Activated naive CD4-positive, alpha-beta T cell (primary cell): ENCODE measurements at places on chromosomes 12 and 14.
A peak's percentile ranks its signal among the peaks of the same experiment; 100 is the strongest.

DNA sequence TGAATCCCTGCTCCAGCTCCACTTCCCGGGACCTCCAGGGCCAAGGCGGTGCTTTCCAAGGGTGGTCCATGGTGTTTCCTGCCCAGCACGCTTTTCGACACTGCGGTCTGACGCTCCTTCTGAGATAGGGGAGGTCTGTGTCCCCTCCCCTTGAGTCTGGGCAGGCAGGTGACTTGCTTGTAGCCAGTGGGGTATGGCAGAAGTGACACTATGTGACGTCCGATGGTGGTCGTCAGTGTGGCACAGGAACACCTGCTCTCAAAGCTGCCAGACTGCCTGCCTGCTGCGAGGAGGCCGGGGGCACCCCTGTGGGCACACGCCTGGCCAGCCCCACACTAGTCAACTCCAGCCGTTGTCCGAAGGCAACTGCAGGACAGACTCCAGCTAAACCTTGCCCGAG is 16.0 kb upstream of the TRAF3 start:
- DNase-seq, result no peak

GRCh38 chr12:27772328-27773049 is 7.5 kb upstream of the KLHL42 start:
- no peak for DNase-seq

DNA sequence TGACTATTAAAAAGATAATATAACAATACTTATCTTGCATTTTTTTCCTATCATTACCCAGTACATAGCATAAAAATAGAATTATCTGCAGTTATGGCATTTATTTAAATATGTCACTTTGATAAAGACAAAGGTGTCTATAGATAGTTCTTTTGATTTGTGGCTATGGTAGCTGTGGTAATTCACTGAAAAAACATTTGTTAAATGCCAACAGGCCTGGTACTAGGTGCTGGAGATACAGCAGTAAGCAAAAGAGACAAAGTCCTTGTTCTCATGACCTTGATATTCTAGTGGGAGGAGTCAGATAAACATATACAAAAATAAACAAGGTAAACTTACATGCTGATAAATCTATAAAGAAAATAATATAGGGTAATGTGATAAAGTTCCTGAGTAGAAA is 44.7 kb downstream of the INSM2 start:
- DNase-seq, result no peak

DNA sequence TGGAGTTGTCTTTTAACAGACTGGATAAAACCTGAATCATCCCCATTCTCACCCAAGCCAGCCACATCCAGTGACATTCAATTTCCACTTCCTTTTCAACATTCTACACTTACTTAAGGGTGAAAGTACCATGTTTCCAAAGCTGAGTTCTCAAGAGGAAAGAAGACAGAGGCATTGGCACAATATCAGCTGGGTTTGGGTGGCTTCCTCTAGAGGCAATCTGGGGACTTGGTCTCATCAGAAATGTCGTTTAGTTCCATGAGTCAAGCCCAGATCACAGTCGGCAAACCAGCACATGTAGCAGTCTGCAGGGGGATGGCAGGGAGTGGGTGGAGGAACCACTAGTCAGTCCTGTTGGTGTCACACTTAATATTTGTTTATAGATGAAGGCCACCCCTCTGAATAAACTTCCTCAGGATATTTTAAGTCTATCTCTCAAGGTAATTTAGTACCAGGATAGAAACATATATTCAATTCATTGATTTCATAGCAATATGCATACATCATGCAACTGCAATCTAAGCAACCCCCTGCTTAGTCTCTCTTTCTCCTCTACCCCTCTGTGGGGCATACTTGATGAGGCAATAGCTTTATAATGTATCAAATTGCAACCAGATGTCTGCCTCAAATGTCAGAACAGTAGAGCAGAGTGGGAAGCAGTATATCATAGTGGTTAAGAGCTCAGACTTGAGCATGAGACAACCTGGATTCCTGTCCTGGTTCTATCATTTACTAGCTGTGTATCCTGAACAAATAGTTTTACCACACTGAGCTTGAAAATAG is 3.0 kb downstream of the SRRM4 start:
- no peak for DNase-seq

DNA sequence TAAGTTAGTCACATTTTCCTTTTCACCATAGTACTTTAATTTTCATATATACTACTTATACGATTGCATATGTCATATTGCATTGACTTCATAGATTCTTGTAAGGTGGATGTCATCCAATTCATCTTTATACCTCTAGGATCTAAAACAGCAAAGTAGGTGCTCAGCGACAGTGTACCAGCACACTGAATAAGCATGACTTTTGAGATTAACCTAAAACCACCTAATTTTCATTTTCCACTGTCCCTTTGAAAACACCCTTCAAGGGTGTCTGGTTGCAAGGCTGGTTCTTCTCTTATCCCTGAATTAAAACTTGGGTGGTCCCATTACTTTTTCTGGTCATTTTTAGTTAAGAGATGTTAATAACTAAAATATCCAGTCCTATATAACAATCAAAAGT is 4.4 kb downstream of the GPR19 start:
- no peak for DNase-seq

- no peak for DNase-seq
These were observed 8.4 kb downstream of the IFI27L1 start for GRCh38 chr14:94089479-94089878.

GRCh38 chr12:31629756-31630732 is 29.4 kb upstream of the ETFBKMT start:
- DNase-seq, result no peak

- no peak for DNase-seq
These were observed 2.3 kb upstream of the MYBPC1 start for GRCh38 chr12:101592448-101592847.

DNA sequence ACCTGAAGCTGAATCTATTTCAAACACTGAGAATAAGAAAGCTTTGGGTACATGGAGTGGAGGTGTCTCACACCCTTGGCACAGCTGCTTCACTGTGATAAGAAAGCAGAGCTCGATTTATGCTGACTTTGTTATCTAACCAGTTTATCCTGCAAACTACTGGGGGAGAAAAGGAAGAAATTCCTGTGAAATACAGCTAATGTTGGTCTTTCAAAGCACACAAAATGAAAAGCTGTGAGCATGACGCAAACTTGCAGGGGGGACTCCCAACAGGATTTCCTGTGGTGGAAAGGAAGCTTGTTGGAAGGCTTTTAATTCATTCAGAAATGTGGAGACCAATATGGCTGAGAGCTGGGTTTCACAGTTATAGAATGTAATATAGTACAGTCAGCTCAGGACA is 53.4 kb downstream of the SRGAP1 start:
- DNase-seq, result no peak

DNA sequence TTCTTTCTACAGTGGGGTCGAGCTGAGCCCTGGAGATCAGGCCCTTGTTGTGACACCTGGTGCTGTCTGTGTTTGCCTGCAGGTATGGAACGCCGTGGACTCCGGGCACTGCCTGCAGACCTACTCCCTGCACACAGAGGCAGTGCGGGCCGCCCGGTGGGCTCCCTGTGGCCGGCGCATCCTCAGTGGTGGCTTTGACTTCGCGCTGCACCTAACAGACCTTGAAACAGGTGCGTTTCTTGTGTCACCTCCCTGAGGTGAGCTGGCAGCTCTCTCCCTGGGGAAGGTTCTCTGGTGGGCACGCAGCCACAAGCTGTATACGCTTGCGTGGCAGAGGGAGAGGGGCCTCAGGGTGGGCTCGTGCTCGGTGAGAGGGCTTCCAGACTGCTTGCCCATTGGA is 119.3 kb downstream of the BEGAIN start:
- DNase-seq, result no peak

GRCh38 chr12:3491938-3492792 is 1.2 kb downstream of the PRMT8 start:
- DNase-seq, result peak; percentile 39

DNA sequence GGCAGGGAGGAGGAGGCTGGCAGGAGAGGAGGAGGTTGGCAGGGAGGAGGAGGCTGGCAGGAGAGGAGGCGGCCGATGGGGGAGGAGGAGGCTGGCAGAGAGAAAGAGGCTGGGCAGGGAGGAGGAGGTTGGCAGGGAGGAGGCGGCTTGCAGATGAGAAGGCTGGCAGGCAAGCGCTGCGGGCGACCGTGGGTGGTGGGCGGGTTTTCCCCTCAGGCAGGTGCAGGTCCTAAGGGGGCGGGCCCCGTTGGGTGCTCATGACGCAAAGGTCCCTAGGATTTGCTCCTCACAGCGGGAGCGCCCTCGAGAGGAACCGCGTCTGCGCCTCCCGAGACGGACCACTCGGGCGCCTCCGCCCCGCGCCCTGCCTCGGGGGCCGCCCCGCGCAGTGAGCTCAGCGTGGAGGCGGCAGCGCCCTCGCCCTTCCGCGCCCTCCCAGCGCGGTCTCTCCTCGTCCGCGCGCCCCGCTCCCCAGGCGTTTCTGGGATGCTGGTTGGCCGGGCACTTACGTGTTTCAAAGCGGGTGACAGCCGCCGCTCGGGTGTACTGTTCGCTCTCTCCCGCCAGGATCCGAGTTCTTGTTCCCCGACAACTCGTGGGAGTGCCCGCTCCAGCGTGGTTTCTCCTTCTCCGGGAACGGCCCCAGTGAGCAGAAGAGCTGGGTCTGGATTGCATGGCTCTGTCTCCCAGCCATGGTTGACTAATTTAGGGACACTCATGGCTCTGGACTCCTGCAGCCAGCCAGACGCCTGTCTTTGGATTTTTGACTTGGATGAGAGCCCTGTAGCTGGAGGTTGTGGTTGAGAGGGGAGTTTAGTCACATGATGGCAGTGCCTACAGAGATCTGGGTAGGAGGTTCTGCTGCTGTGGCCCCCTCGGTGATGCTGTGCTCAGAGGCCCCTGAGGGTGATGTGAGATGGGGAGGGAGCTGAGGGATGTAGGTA is 64.1 kb upstream of the PPP4R3A start:
- DNase-seq, result peak; percentile 24

DNA sequence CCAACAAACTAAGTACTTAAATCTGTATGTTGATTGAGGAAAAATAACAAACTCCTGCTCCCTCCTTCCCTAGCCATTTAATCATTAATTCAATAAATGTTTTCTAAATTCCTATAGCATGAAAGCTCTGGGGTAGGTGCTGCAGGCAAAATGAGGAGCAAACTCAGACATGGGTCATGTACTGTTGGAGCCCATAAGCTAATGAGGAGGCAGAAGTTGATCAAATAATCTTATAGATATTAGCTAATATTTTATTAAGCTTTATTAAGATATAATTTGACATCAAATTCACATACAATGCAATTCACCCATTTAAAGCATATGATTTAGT is 70.6 kb downstream of the SYNE2 start:
- no peak for DNase-seq

DNA sequence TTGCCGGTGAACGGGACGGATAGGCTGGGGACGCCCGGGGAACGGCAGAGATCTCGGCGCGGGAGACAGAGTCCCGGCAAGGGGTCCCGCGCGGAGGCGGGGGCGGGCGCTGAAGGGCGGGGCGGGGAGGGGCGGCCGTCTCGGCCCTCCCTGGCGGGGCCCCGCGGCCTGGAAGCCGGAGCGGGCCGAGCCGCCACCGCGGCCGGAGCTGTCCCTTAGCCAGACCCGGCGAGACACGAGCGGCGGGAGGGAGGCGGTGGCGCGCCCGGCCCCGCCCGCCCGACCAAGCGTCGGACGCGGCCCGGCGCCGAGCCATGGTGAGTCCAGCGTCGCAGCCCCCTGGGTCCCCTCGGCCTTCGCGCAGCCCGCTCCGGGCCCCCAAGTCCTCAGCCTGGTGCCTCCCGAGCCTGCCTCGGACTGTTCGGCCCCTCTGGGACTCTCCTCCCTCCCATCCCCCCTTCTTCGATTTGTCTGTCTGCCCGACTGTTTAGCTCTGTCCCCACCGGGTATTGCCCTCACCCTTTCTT is at the start of gene ARHGEF40:
Gene ARHGEF40, plus strand, starts transcription at position 222 of the 527 bp plus-strand sequence. Its CDS starts 93 bp downstream, at position 315.
- no peak for DNase-seq

DNA sequence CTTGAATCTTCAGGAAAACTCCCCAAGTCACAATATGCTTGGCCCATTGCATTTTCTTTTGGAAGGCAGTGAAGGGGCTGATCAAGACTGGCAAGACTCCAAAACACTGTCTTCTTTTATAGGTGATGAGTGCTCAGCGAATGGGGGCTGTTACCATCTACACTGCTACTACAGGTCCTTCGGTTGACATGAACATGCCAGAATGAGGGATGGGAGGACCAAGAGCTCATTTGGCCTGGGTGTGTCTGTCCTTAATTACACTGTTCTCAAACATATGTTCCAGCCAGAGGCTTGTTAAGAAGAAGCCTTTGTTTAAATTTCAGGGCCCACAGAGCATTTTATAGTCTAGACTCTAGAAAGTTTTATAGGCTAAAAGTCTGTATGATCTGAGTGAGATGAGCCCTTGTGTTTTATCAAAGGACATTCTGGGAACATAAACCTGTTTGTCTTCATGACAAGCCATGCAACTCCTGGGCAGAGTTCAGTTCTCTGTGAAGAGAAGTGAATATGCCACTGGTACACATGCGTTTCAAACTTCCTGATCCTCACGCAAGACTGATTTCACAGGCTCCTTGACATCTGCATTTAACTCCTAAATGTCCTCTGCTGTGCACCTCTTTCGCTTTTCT is 4.7 kb upstream of the FAM234B start:
- no peak for DNase-seq

- DNase-seq, result no peak
These were observed 135.4 kb downstream of the ZFP36L1 start for GRCh38 chr14:68657300-68658028.

GRCh38 chr14:53655080-53655785 is 301.4 kb downstream of the BMP4 start:
- DNase-seq, result no peak

DNA sequence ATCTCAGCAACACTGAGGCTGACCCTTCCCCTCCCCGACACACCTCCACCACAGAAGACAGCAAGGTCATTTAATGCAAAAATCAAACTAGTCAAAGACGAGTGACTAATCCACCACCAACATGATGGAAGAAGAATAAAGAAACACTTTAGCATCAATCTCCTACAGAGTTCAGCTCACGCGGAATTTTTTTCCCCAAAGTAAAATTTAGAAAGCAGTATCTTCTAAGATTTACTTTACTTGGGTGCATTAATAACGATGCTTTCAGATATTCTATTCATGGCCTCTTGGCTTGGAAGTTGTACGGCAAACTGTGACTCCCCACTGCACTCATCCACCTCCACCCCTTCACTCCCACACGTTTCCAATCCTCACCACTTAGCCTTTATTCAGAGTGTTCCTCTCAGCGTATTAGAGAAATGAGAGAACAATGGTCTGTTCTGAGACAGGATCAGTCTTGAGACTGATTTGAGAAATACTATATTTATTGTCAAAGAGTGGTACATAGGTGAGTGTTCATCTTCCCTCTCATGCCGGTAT is 1.9 kb downstream of the EGLN3 start:
- DNase-seq, result no peak

DNA sequence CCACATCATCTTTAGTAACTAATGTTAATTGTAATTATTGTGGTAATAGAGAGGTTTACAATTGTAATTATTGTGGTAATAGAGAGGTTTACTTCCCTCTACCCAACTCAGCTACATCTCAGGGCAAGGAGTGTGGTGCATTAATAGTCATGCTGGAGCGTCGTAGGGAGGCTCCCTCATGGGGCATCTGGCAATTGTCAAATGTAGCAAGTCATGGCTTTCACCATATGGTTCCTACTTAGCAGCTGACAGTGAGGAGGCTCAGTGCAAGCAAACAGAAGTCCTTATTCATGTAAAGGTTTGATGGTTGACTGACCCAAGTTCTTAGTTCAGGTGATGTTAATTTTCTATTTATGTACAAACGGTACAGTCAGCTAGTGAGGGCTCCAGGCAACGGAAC is 1012.0 kb downstream of the FLRT2 start:
- no peak for DNase-seq
